ENCODE measurements at places on chromosomes 12 and 14. TPM values are rescaled to one million over a fixed set of nuclear protein-coding genes. Genes with fewer than 3 reads are reported as not detected.

GRCh38 chr14:72182708-72183432 is 250.6 kb downstream of the RGS6 start:
- H3K36me3 ChIP-seq: no peaks in the 10 kb centered on the region
- H3K27ac ChIP-seq: no peak overlapping the region
- H3K4me3 ChIP-seq: no peak overlapping the region
- no peaks in the 10 kb centered on the region for H3K4me1 ChIP-seq
- DNase-seq: no peak

The TCHP gene
- 16.8 TPM for total RNA-seq

The CCDC60 gene
- total RNA-seq: 2.2 TPM

GRCh38 chr14:80762641-80763228 is 178.8 kb downstream of the CEP128 start:
- no peaks in the 10 kb centered on the region for H3K27me3 ChIP-seq
- H3K4me1 ChIP-seq: no peaks in the 10 kb centered on the region
- H3K4me3 ChIP-seq: no peak overlapping the region
- H3K36me3 ChIP-seq: no peaks in the 10 kb centered on the region
- DNase-seq: no peak

The GDF3 gene
- total RNA-seq: 0.30 TPM

DNA sequence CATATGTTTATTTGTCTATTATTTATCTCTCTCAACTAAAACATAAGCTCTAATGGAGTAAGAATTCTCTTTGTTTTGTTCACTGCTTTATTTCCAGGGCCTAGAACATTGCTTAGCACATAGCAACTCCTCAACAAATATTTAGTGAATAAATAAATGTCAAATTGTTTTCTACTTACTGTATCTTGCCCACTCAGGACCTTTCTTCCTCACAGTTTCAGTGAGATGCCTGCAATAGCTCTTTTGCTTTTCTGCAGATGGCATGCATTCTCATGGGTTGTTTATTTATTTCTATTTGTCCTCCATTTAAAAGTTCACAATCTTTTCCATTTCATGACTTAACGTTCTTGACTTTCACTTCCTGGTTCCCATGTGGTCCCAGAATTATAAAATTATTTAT is 94.9 kb upstream of the TTC7B start:
- H3K27me3 ChIP-seq: no peaks in the 10 kb centered on the region
- H3K4me1 ChIP-seq: no peaks in the 10 kb centered on the region
- H3K36me3 ChIP-seq: no peaks in the 10 kb centered on the region
- H3K27ac ChIP-seq: no peak overlapping the region

The FIGNL2 gene
- total RNA-seq: 0.95 TPM

DNA sequence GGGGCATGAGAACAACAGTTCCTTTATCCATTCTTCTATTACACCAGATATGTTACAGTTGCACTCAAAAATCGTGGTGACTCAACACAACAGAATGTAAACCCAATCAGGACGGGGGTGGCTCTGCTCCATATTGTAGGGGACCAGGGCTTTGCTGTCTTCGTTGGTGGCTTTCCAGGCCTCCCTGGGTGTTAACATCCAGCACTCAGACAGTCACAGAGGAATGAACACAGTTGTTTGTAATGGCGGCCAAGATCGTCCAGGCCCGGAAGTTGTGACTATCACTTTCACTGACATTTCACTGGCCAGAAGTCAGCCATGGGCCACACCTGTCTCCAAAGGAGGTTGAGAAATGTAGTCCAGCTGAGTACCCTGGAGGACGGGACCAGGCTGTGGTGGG is 204.1 kb downstream of the CACNA1C start:
- peaks cover 17% of the 10 kb centered on the region for H3K4me1 ChIP-seq
- no peak overlapping the region for H3K27ac ChIP-seq
- no peak for DNase-seq
- peaks cover 8% of the 10 kb centered on the region for H3K27me3 ChIP-seq

The MUCL1 gene
- not detected for total RNA-seq

The CD163L1 gene
- total RNA-seq: 4.5 TPM

The FGF23 gene
- total RNA-seq: not detected

The ASCL1 gene
- 0.15 TPM for total RNA-seq

DNA sequence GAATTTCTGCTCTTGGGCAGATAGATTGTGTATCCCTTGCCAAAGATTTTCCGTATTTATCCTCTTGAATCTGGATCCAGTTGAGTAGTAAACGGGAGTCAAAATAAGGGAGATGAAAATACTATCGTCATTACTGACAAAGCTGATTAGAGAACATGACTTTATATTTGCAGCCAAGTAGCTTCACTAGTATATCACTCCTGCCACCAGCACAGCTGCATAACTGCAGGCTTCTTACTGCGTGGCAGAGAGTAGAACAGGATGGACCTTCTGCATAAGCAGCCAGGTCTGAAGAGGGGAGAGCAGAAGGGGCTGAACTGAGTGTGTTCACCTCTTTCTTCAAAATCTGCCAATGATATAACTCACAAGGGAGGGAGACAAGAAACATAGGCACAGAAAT is 283.7 kb downstream of the FBXL14 start:
- peaks cover 11% of the 10 kb centered on the region for H3K4me1 ChIP-seq
- no peaks in the 10 kb centered on the region for H3K27me3 ChIP-seq
- no peaks in the 10 kb centered on the region for H3K36me3 ChIP-seq
- no peak for DNase-seq

- no peaks in the 10 kb centered on the region for H3K36me3 ChIP-seq
- H3K27ac ChIP-seq: no peak overlapping the region
- no peak overlapping the region for H3K4me3 ChIP-seq
- H3K27me3 ChIP-seq: no peaks in the 10 kb centered on the region
- DNase-seq: no peak
- H3K4me1 ChIP-seq: peaks cover 6% of the 10 kb centered on the region
These were observed 8.0 kb upstream of the POP5 start for GRCh38 chr12:120588948-120589930.

GRCh38 chr14:25038044-25038668 is 11.8 kb downstream of the STXBP6 start:
- no peaks in the 10 kb centered on the region for H3K27me3 ChIP-seq
- H3K36me3 ChIP-seq: no peaks in the 10 kb centered on the region
- no peak overlapping the region for H3K4me3 ChIP-seq
- H3K4me1 ChIP-seq: peaks cover 16% of the 10 kb centered on the region
- DNase-seq: no peak

DNA sequence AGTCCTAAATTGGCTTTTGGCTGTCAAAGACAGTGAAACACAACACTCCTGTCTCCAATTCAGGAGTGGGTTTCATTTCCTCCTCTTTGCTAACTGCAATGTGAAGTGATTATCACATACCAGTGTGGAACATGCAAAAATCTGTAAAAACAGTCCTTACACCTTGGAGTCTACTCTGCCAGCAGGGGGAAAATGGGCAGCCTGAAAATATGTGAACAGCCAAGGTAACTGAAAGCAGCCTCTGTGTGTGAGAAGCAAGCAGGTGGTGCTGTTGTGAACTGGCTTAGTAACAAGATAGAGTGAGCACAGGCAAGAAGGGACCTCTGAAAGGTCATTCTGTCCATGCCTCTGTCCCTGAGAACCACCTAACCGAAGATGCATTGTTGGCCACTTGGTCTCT is 6.0 kb downstream of the PRMT8 start:
- no peaks in the 10 kb centered on the region for H3K36me3 ChIP-seq
- no peak overlapping the region for H3K27ac ChIP-seq
- no peak overlapping the region for H3K4me3 ChIP-seq
- no peak for DNase-seq
- H3K27me3 ChIP-seq: peaks cover 38% of the 10 kb centered on the region

GRCh38 chr12:66131067-66131688 is 628 bp upstream of the LLPH start:
- peaks cover 30% of the 10 kb centered on the region for H3K4me1 ChIP-seq
- peak overlapping the region; percentile 77 for H3K4me3 ChIP-seq
- DNase-seq: no peak
- H3K27ac ChIP-seq: peak overlapping the region; percentile 74
- peaks cover 27% of the 10 kb centered on the region for H3K36me3 ChIP-seq

The C14orf180 gene
- 0.18 TPM for total RNA-seq

DNA sequence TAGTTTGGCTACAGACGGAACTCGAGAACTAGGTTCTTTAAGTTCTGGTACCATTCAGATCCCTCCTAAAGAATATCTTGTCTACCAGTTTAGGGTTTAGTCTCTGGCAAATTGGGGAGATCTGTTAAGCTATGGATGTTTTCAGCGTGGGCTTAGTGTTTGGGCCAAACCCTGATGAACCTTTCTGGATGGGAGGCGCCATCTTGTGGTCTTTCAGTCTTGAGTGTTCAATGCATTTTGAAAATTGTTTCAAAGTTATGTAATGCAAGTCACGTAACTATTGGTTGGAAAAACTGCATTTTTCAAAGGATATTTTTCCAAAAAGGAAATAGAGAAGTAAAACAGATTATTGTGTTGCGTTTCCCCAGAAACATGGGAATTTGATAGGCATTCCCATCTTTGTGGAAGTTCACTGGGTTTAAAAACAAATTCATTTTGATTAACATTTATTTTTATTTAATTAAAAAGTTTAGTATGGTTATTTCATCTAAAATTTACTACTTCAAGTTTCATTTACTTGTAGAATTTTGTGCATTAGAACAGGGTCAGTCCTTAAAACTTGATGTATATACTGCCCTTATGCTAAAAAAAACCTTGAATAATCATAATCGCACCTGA is 169.0 kb downstream of the PRIMA1 start:
- H3K36me3 ChIP-seq: no peaks in the 10 kb centered on the region
- H3K27me3 ChIP-seq: no peaks in the 10 kb centered on the region
- DNase-seq: no peak

The CLEC14A gene
- 57.0 TPM for total RNA-seq

DNA sequence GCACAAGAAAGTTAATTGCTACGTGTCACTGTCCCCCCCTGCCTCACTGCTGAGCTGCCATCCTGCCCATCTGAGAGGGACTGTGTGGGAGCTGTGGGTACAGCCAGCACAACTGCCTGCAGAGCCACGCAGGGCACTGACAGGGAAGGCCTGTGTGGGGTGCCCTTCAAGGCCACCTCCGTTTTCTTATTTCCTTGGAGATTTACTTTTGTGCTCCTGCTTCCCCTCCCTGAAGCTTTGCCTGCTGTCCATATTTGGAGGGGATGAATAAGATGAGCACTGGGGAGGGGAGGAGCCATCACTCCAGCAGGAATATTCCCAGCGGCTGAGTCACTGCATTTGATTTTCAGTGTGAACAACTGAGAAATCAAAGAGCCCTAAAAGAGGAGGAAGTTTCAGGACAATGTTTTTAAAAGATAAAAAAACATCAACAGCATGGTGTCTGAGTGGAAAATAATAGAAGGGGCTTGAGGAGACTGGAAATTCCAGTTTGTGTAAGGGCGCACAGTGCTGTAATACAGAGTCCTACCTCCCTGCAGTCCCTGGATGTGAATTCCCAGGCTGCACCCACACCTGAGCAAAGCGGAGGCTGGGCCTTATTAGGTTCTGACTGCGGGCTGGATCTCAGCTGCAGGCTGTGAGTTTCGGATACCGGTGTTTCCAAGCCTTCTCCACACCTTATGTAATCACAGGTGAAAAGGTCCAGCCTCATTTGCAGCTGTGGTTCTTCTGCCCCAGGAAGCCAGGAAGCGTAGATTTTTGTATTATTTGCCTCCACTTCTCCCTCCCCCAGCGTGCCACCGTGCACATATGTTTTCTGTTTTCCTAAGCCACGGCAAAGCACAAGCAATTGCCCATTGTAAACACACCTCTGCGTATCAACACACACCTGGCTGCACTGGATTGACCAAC is 192.6 kb upstream of the BCL2L14 start:
- DNase-seq: no peak
- H3K27me3 ChIP-seq: no peaks in the 10 kb centered on the region
- H3K36me3 ChIP-seq: peaks cover 7% of the 10 kb centered on the region

GRCh38 chr14:87679866-87680265 is 313.1 kb downstream of the GALC start:
- H3K4me3 ChIP-seq: no peak overlapping the region
- H3K4me1 ChIP-seq: no peaks in the 10 kb centered on the region
- no peak overlapping the region for H3K27ac ChIP-seq
- no peaks in the 10 kb centered on the region for H3K36me3 ChIP-seq

The SLC7A8 gene
- 36.8 TPM for total RNA-seq

- no peak overlapping the region for H3K4me3 ChIP-seq
- H3K4me1 ChIP-seq: peaks cover 4% of the 10 kb centered on the region
- no peaks in the 10 kb centered on the region for H3K27me3 ChIP-seq
- no peak overlapping the region for H3K27ac ChIP-seq
- H3K36me3 ChIP-seq: no peaks in the 10 kb centered on the region
These were observed 325.2 kb upstream of the RGS6 start for GRCh38 chr14:71607056-71607455.

The IKZF4 gene
- 13.1 TPM for total RNA-seq
